ENCODE measurements at places on chromosomes 7 and 10.

DNA sequence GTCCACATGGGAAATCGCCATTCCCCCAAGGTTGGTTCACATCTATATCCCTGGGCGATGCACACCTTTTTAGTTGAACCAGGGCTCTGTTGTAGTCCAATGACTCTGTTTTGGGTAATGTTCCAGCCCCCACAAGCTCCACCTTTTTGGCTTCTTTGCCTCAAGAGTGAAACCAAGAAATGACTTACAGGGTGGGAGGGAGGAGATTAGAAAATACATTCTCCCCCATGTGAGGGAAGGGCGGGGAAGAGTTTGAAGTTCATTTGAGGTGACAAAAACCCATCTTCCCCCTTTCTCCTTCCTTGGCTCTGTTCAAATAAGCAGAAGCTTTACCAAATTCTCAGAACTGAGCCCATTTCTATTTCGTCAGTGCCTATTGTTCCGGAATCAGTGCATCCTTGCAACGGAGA lies 82.8 kb downstream of the GATA3 start:
- DNase-seq = no peak

DNA sequence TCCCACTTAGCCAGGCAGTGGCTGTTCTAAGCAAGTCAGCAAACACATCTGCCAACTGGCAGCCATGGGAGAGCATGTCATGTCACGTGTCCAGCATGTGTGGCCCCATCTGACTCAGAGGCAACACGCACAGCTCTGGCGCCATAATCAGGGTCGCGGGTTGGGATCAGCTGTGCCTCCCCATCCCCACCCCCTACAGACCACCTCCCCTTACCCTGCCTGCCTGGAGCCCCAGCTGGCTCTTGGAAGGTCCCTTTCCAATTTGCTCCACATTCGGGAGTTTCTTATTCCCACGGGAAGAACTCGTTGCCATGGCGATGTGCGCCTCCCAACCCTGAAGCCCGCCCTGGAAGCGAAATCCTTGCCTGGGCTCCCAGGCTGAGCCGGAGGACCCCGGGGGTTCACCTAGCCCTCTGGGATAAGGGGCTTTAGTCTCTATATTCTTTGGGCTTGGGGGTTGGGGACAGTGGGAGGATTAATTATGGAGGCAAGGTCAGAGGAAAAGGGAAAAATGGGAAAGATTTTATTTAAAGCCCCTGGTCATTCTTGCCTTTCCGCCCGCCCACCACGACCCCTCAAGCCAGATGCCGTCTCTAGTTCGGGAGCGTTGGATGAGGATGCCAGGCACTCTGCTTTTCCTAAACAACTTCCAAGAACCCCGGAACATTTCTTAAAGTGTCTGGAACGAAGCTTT lies 283.7 kb downstream of the ZEB1 start:
- DNase-seq = peak; percentile 42

- DNase-seq = no peak
Measured at GRCh38 chr7:16982640-16983350, 101.0 kb upstream of the AGR3 start.

GRCh38 chr10:131264110-131264788 lies 47.3 kb downstream of the TCERG1L start:
- DNase-seq = no peak

DNA sequence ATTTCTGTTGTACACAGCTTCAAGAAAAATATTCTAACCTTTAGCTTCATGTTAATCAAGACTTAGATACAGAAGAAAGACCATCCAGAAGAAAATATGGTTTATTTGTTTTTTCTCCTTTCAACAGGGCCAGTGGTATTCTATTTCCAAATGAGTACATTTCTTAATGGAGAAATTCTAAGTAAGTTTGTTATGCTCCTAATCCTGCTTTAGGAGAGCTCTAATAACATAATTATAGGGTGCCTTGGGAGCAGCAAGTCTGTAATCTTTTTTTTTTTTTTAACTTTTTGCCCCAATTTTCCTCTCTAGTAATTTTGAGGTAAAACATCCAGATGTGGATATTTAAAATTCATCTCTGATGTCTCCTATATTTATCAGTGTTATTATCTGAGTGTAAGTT lies 98.1 kb downstream of the ADD3 start:
- no peak for DNase-seq

DNA sequence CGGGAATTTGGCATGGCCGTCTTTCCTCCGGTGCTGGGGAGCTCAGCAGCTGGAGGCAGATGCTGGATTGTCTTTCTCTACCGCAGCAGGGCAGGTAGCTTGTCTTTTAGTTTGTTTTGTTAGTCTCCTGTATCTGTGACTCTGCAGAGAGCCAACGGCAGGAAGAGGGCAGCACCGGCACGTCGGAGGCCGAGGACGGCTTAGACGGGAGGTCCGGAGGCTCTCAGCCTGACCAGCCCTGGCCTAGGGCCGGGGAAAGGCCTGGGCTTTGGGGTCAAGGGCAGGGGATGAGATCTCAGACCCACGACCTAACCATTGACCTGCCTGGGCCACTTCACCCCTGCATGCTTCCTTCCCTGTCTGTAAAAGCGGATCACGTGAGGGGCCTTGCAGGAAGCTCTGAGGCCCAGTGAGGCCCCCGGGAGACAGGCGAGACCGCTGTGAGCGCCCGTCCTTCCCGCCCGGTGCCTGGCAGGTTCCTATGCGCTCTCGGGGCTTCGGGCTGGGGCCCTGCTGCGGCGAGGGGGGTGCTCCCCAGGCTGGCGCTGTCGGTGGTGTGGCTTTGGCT lies 72.7 kb downstream of the LHPP start:
- peak; percentile 15 for DNase-seq

DNA sequence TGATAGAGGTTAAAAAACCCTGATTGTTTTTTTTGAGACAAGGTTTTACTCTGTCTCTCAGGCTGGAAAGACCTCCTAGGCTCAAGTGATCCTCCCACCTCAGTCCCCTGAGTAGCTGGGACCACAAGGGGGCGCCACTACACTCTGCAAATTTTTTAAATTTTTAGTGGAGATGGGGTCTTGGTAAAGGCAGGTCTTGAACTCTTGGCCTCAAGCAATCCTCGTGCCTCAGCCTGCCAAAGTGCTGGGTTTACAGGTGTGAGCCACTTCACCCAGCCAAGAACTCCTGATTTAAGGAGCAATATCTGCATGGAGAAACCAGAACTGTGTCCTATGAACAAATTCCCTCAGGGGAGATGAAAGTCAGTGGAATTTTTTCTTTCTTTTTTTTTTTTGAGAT lies 7.3 kb upstream of the KLHDC10 start:
- DNase-seq = no peak

DNA sequence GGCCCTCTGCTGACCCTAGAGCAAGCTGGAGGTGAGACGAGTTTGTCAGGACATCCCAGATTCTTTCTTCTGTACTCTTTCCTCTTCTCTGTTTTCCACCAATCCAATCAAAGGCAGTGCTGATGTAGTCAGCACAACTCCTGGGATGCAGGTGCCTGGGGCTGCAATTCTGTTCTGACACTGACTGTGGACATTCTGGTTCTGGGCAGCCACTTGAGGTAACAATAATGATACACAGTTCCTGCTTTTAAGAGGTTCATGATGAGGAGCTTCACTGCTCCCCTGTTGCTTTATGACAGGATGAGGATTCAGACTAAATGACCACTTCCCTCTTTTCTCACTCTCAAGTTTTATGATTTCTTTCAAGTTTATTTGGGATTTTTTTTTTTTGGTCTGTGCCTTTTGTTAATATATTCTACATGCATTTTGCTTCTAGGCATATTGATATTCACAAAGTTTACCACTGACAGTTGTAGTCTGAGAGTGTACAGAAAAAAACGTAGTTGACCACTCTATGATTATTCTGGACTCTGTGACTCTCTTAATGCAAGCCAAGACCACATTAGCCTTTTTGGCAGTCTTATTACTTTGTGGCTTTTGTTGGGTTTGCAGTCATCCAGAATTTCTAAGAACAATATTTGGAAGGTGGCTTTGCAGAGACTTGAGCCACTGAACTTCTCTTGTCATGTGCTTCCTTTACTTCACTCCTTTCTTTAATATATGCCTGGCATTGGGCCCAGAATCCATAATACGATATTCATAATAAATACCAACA lies 247.6 kb downstream of the AUTS2 start:
- DNase-seq = no peak

GRCh38 chr7:8044761-8045430 lies 76.3 kb downstream of the GLCCI1 start:
- no peak for DNase-seq

DNA sequence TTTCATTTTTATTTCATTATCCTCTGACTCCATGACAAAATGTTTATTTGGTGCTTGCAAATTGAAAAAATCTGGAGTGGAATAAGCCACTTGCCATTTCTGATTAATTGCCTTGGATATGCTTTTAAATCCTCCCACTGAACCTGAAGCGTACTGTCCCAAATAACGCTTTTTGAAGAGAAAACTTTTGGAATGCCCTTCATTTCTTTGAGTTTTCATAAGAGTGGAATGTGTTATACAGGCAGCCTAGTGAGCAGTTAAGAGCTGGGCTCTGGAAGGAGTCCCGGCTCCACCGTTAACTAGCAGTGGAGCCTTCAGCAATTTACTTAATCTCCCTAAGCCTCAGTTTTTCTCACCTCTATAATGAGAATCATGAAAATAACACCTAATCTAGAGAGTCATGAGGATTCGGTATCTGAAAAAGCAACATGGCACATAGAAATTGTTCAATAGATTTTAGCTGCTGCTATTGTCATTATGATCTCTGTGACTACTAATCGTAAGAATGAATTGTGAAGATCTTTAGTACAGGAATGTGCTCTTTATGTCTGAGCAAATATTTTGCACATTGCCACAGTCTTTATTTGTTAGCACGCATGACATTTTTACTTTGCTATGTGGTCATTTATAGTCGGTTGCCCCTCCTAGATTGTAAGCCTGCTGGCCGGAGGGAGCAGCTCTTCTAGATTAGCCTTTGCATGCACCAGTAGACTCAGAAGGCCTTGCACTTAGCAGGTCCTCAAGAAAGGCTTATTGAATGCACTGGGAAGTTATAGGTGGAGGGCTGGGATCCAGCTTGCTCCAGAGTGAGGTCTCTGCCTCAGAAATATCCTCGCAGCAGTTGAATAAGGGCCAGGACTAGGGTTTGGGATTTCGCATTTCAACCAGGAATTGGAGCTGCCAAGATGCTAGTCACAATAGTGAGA lies 59.4 kb downstream of the PLCE1 start:
- no peak for DNase-seq

GRCh38 chr7:143360788-143361551 lies 1.5 kb downstream of the FAM131B start:
- no peak for DNase-seq

GRCh38 chr10:52004342-52004949 lies 305.1 kb upstream of the CSTF2T start:
- DNase-seq = peak; percentile 21

DNA sequence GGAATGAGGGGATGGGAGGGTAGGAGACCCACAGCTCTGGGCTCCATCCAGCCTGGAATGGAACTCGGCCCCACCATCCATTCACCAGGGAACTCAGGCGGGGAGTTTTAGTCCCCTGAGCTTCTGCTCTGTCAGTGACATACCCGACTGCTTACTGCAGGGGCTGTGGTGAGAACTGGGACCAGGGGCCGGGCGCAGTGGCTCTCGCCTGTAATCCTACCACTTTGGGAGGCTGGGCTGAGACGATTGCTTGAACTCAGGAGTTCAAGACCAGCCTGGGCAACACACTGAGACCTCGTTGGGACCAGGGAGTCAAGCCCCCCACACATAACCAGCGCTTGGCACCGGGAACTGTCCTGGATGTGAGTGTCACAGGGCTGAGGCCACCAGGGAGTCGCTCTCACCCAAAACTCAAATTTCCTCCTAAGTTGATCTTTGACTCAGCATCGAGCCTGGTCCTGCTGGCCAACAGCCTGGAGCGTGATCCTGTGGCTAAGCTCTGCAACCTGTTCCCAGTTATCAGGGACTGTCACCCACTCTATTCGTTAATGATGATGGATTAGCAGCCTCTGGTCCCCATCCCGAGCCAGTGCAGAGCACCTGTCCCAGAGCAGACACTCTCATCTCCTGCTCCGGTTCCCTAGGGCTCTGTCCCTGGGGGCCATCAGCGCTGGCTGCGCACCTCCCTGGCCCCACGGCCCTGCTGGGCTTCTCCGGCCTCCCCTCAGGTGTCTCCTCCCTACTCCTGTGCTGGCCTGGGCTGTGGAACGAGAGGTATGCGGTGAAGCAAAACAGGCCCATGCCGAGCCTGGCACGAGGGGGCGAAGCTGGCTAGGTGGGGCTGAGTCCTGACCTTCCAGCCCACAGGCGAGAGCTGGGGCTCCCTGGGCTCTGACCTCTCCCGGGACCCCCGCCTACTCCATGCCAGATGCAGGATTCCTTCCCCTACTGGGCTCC lies 902 bp upstream of the CLDN15 start:
- DNase-seq = no peak

DNA sequence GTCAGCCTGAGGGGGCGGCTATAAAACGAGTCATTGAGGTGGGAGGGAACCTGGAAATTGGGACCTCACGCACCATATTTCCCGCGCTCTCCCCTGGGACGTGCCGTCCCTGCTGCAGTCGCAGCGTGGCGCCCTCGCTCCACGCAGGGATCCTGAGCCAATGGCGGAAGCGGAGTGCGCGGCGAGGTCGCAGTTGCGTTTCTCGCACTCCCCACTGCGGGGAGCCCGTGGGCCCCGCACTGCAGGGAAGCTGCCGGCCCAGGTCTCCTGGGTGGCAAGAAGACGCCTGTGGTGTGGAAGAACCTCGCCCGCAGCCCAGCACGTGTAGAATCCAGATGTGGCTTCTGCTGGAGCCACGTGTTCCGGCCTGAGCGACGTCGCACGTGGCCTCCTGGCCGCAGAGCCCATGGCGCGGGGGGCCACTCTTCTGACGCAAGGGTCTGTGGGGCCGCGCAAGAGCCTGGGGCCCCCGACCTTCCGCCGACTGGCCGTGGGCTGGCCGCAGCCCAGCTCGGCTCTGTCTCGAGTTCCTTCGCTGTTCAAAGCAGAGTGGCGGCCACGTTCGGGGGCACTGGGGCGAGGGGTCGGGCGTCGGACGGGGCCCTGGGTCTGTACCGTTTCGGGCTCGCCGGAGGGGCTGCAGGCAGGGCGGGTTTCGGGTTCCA lies 26.4 kb downstream of the HIF1AN start:
- peak; percentile 21 for DNase-seq

GRCh38 chr7:149161241-149161848 lies 14.1 kb downstream of the ZNF398 start:
- no peak for DNase-seq

DNA sequence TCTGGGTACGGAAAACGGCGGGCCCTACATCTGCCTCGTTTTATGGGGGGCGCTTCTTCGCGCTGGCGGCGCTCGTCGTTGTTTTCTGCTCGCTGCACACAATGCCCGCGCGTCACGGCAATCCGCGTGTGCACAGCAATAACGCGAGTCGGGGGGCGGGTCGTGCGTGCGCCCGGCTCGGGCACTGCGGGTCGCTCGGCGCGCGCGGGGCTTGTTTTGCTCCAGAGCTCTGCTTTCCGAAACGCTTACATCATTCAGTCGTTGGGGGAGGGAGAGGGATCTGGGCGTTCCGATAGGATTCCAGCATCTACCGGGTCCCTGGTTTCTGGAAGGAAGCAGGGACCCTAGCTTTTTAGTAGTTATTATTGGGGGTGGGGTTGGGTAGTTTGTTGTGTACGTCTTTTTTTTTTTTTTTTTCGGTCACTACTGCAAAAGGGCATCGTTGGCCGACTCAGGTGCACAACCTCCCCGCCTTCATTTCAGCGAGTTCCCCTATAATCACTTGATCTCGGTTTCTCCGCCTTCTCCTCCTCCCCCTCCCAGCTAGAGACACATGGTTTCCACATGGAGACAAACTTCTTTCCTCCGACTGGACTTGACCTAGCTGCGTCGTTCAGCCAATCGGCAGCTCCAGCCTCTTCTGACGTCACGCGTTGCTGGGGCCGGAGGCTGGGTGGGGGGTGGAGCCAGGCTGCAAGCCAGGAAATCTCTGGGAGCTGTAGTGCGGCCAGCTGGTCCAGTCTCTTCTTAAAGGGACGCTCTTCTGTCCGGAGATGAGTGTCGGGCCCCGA lies 3.5 kb downstream of the MXI1 start:
- peak; percentile 99 for DNase-seq

- DNase-seq = no peak
Measured at GRCh38 chr7:150340875-150341262, 560 bp downstream of the RARRES2 start.
